Upper lobe of left lung (tissue), 6 donors: ENCODE measurements at places on chromosomes 11 and 22.

- no peak for DNase-seq
- H3K4me3 ChIP-seq: no peak overlapping the region
- H3K27me3 ChIP-seq: no peaks in the 10 kb centered on the region
- H3K4me1 ChIP-seq: no peaks in the 10 kb centered on the region
- H3K36me3 ChIP-seq: no peaks in the 10 kb centered on the region
Observed at GRCh38 chr11:132093536-132094259, 723.3 kb downstream of the NTM start.

- no peaks in the 10 kb centered on the region for H3K36me3 ChIP-seq
- no peak overlapping the region for H3K4me3 ChIP-seq
- peaks cover 58% of the 10 kb centered on the region for H3K4me1 ChIP-seq
- DNase-seq: no peak
Observed at GRCh38 chr11:12143461-12144258, 33.3 kb downstream of the MICAL2 start.

DNA sequence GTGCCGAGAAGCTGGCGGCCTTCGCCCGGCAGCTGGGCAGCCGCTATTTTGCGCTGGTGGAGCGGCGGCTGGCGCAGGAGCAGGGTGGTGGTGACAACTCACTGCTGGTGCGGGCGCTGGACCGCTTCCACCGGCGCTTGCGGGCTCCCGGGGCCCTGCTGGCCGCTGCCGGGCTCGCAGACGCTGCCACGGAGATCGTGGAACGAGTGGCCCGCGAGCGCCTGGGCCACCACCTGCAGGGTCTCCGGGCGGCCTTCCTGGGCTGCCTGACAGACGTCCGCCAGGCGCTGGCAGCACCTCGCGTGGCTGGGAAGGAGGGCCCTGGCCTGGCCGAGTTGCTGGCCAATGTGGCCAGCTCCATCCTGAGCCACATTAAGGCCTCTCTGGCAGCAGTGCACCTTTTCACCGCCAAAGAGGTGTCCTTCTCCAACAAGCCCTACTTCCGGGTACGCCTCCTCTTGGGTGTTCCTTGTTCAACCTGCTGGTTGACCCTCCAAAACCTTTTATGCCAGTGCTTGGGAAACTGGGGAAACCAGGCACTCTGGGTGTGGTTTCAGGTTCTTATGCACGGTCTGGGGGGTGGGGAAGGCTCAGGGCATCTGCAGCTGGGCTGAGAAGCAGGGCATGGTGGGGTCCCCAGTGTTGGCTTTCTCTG lies 3.1 kb upstream of the TM7SF2 start:
- peaks cover 31% of the 10 kb centered on the region for H3K36me3 ChIP-seq
- peak; percentile 85 for DNase-seq
- peaks cover 50% of the 10 kb centered on the region for H3K4me1 ChIP-seq
- no peak overlapping the region for H3K4me3 ChIP-seq
- no peaks in the 10 kb centered on the region for H3K27me3 ChIP-seq
- H3K27ac ChIP-seq: no peak overlapping the region

- H3K36me3 ChIP-seq: no peaks in the 10 kb centered on the region
- H3K4me1 ChIP-seq: no peaks in the 10 kb centered on the region
- no peak for DNase-seq
- H3K27ac ChIP-seq: no peak overlapping the region
- H3K4me3 ChIP-seq: no peak overlapping the region
Observed at GRCh38 chr22:36948273-36949225, 35.1 kb downstream of the CSF2RB start.

GRCh38 chr22:20526628-20527355 lies 19.4 kb downstream of the MED15 start:
- H3K36me3 ChIP-seq: no peaks in the 10 kb centered on the region
- H3K4me1 ChIP-seq: peaks cover 51% of the 10 kb centered on the region
- H3K27ac ChIP-seq: peak overlapping the region; percentile 13
- no peaks in the 10 kb centered on the region for H3K27me3 ChIP-seq

DNA sequence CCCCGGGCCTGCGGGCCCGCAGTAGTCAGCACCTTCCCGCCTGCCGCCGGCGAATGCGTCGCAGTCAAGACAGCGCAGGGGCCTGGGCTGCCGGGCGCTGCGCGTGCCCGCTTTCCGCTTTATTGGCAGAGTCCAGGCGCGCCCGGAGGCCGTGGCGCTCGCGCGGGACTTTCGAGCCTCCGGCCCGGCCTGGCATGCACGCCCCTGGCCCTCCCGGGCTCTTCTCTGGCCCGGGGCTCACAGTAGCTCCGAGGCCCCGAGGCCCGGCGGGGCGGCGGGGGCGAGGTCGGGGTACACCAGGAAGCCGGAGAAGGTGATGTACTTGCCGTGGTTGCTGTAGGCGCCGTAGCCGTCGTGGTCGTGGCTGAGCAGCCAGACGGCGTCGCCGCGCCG lies 3.1 kb downstream of the FAM180B start:
- no peak overlapping the region for H3K27ac ChIP-seq
- peak; percentile 83 for DNase-seq
- no peaks in the 10 kb centered on the region for H3K27me3 ChIP-seq
- peak overlapping the region; percentile 39 for H3K4me3 ChIP-seq
- no peaks in the 10 kb centered on the region for H3K36me3 ChIP-seq
